ENCODE measurements at places on chromosomes 1 and 21. TPM values are rescaled to one million over a fixed set of nuclear protein-coding genes. Genes with fewer than 3 reads are reported as not detected.

The WNT4 gene
- total RNA-seq, result not detected

The DEPDC1 gene
- total RNA-seq, result 0.99 TPM

DNA sequence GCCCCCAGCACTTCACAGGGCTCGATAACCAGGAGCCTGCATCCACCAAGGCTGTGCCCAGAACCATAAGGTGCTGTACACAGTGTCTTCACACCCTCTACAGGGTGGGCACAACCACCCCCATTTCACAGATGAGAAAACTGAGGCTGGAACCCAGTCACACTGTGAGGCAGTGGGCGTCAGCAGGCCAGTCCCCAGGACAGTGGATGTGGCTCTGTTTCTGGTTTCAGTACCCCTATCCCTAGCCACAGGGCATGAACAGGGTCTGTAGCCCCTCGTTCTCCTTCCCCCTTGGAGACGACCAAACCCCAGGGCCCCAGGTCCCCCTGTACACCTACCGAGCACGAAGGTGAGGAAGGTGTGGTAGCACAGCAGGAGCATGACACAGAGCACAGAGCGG is 27.6 kb downstream of the TTC39A start:
- H3K4me3 ChIP-seq, result no peak overlapping the region
- H3K36me3 ChIP-seq, result no peaks in the 10 kb centered on the region
- H3K27me3 ChIP-seq, result no peaks in the 10 kb centered on the region

- no peaks in the 10 kb centered on the region for H3K36me3 ChIP-seq
- DNase-seq, result no peak
- no peaks in the 10 kb centered on the region for H3K4me1 ChIP-seq
- H3K27ac ChIP-seq, result no peak overlapping the region
- no peak overlapping the region for H3K4me3 ChIP-seq
These were observed 54.9 kb downstream of the TMEM53 start for GRCh38 chr1:44619261-44619900.

GRCh38 chr1:213598263-213598662 is 389.5 kb upstream of the PROX1 start:
- no peak overlapping the region for H3K4me3 ChIP-seq
- DNase-seq, result no peak
- no peaks in the 10 kb centered on the region for H3K27me3 ChIP-seq
- no peaks in the 10 kb centered on the region for H3K36me3 ChIP-seq
- H3K27ac ChIP-seq, result no peak overlapping the region
